SK-N-MC (cell line): ENCODE measurements at places on chromosomes 1 and 21.

DNA sequence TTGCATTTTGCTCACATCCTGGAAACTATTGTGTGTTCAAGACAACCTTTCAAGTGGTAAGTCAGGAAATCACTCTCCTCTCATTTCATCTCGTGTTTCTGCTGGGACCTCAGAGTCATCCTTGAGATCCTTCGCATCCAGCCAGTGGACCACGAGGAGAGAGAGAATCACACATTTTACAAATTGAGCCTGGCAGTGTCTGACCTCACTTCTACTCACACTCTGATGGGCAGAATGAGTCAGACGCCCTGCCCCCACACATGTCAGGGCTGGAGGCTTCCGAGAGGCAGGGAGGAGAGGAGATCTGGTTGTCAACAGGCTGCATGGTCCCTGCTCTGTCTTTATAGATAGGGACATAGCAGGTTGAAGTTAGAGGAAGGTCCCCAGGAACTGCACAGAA is 509.7 kb downstream of the AJAP1 start:
- DNase-seq = no peak

- DNase-seq = no peak
These were observed 35.4 kb upstream of the AGPAT3 start for GRCh38 chr21:43829575-43830119.

DNA sequence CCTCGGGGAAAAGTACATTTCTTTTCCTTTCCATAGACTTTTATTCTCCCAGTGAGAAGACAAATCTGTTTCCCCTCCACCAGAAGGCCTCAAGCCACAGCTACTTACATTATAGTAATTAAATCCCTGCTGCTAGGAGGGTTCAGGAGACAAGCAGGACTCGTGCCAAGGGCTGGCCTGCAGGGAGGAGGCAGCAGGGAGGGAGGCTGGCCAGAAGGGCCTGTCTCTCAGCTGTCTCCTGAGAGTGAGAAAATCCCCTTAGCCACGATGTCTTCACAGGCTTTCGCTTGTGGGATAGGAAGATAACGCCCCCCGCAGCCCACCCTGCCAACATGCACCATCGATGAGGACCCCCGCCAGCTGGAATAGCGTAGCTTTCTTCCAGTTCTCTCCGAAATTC is 14.0 kb downstream of the KCNN3 start:
- DNase-seq = no peak

GRCh38 chr1:39160703-39161102 is 43.8 kb upstream of the MACF1 start:
- DNase-seq = no peak

DNA sequence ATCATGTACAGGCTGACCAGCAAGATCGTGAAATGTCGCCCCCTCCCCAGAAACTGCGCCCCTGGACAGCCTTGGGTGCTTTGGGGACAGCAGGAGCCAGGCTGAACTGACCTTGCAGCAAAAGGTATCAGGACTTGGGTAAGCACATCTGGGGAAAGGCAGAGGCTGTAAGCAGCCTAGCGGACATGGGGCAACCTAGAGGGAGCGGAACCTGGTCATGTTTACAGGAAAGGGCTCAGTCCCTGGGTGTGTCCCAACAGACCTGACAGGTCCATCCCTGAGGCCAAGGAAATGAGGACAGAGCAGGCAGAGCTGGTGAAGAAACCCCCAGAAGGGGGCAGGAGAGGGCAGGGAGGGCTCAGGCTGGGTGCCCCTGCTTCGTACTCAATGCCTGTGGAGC is 3.1 kb upstream of the S100A8 start:
- no peak for DNase-seq

DNA sequence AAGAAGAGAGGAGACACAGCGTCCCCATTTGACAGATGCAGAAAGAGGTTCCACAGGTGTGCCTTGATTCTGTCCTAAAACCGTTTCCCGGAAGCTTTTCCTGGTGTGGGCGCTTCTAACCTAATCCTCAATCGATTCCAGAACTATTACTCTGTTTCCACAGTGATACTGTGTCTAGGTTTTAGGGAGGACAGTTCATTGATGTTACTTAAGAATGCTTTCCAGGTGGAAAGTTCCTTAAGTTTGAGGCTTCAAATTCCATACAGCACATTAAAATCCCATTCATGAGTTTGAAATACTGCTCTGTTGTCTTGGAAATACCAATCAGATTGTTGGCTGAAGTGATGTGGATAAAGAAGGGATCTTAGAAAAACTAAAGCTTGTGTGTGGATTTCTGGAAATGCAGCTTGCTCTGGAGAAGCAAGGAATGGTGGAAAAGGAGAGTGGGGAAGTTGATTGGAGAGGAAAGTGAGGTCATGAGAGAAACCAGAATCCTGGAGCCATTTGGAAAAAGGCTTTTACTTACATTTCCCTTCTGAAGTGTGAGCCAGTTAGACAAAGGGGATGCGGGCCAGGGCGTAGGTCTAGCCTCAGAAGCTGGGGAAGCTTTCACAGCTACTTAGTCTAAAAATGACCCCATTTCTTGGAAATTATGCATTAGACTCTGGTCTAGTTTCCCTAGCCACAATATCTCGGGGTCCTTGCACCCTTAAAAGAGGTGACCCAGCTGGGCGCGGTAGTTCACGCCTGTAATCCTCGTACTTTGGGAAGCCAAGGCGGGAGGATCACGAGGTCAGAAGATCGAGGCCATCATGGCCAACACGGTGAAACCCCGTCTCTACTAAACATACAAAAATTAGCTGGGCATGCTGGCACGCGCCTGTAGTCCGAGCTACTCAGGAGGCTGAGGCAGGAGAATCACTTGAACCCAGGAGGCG is 6.7 kb downstream of the ELF3 start:
- no peak for DNase-seq

DNA sequence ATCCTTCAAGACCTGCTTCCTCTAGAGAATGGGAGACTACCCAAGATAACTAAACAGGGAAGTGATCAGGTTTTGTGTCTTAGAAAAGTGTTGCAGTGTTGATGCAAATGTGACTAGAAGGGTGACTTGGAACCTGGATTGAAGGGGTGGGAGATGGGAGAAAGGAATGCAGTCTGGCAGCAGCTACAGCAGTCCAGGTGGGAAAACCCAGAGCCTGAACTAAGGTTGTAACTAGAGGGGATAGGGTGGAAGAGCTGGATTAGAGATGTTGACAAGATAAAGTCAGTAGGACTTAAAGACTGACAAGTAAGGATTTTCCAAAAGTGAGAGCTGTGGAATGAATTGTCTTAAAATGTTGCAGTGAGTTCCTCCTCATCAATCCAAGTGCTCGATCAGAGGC is 7.1 kb upstream of the SHISA4 start:
- DNase-seq = no peak

DNA sequence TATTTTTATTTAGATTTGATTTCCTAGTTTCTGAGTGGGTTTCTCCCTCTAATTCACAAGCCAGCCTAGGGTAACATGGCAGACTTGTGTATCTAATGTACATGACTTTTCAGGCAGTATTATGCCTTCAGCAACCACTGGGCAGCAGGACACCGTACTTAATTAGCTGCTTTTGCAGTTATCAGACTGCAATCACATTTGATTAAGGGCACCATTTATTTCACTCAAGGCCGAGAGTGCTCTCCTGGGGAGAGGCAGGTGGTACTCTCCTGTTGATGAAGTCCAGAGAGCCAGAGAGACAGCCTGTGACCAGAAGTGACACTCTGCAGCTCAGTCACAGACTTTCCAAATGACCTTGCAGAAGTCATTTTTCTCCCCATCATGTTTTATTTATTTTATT is 18.7 kb downstream of the CYYR1 start:
- DNase-seq = no peak

DNA sequence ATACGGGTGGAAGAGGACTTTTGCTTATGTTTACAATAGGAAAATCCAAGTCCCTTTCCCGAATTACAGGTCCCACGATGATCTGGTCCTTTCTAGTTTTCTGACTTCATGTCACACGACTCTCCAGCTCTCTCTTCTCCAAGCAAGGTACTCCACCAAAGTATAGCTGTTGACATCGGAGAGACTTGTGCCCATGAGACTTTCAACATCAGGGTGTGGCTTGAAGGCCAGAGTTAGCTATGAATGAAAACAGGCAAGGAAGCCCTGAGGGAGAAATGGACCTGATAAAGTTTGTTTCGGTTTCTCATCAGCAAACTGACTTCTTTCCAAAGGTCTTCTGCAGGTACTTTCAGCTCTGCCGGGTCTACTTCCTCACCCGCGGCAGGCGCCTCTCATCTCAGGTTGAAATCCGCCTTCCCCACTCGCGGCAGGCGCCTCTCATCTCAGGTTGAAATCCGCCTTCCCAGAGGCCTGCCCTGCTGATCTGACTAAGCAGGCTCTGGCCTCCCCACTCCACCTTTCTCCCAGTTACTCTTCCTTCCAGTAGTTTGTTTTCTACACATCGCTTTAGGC is 2.1 kb upstream of the PER3 start:
- no peak for DNase-seq

- DNase-seq = no peak
These were observed 37.7 kb downstream of the SH3GLB1 start for GRCh38 chr1:86741947-86742572.

DNA sequence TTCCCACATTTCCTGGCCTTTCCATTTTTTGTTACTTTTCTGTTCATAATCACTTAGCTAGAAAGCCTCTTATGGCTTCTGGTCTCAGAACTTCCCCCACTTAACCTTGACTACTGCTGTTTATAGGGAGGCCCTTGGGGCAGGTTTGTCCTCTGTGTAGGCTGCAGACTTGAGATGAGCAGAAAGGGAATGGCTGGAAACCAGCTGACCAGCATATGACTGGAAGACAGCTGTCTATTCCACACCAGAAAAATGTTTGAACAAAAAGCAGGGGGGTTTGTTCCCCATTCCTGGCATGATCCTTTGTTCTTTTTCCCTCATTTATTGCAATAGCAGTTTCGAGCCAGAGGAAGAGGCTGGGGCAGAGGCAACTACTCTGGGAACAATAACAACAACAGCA is 4.9 kb upstream of the SH3D21 start:
- no peak for DNase-seq

DNA sequence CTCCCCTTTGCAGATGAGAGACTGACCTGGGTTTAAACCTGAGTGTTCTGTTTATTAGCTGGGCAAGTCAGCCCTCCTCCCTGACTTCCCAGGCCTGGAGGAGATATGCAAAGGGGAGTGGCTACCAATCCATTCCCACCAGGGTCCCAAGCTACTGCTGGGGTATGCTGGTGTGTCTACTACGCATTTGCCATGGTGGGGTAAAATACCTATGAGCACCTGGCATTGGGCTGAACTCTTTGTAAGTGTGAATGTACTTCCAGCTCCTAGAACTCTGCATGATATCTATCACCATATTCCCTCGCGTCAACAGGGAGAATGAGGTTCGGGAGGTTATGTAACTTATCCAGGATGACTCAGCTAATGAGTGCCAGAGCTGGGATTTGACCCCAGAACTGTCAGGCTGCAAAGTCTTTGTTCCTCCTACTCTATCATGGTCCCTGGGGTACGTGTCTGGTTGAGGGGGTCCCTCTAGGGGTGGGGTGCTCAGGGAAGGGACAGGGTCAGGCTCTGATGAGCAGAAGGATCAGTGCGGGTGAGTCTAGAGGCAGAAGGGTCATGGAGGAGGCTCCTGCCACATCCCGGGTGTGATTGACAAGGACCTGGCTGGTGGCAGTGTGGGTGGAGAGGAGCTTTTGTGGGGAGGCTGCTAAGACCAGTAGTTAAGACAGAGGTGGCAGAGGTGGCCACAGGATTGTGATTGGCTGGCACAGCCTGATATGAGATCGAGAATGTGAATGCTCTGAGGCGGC is 16.7 kb downstream of the AMPD2 start:
- no peak for DNase-seq

- no peak for DNase-seq
These were observed 69.4 kb upstream of the MORC3 start for GRCh38 chr21:36250423-36251075.

DNA sequence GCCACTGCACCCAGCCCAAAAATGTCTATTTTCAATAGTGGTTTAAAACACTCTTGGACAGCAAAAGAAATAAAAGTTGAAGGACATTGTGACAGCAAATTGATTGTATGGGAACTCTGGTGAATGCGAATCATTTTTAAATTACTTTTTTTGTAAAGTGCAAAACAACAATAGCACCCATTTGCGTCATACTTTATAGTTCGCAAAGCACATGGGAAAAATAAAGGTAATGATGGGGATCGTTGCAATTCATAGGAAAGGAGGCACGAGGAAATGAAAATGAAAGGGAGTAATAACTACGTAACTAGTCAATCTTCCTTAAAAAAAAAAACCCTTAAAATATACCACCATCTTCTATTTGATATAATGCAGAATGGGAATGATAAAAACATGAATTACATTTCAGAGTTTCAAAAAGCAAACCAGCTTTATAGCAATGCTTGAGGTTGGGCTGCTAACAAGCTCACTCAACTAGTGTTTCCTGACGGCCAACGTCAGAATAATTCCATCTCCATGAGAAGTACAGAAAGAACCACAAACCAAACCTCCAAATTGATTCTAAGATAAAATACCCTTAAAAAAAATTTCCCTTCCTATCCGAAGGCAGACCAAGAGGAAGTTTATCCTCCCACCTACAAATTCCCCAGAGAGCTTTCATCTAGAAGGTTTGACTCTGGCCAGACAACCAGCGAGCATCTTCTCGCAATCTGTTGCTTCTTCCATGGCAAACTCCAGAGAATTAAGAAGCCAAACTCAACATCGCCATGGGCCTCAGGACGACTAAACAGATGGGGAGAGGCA is at the start of gene EDARADD:
EDARADD (plus strand) TSS at position 606 of the 801 bp plus-strand sequence; CDS start at position 765, 159 bp downstream.
- DNase-seq = no peak

GRCh38 chr1:165055581-165055980 is 300.9 kb downstream of the LMX1A start:
- no peak for DNase-seq

GRCh38 chr1:12513181-12513580 is 104.8 kb downstream of the DHRS3 start:
- DNase-seq = no peak

DNA sequence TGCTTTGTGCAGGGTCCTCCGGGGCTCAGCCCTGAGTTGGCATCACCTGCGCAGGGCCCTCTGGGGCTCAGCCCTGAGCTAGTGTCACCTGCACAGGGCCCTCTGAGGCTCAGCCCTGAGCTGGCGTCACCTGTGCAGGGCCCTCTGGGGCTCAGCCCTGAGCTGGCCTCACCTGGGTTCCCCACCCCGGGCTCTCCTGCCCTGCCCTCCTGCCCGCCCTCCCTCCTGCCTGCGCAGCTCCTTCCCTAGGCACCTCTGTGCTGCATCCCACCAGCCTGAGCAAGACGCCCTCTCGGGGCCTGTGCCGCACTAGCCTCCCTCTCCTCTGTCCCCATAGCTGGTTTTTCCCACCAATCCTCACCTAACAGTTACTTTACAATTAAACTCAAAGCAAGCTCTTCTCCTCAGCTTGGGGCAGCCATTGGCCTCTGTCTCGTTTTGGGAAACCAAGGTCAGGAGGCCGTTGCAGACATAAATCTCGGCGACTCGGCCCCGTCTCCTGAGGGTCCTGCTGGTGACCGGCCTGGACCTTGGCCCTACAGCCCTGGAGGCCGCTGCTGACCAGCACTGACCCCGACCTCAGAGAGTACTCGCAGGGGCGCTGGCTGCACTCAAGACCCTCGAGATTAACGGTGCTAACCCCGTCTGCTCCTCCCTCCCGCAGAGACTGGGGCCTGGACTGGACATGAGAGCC is 22.7 kb downstream of the COL6A1 start:
- no peak for DNase-seq

DNA sequence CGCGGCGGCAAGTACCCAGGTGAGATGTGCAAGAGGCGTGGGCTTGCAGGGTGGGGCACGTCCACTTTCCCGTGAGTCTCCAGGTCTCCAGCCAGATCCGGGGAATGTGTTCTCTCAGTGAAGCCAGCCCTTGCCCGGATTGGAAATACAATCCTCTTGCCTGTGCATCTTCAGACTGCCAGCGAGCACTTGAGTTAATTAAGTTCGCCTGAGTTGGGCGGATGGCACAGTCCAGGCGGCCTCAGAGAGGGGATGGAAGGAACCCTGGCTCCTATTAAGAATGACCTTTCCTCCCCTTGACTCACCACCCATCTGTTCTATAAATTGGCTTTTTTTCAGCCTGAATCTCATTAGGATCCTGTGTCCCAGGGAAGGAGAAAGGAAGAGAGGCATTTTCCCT is 33.3 kb upstream of the CNTN2 start:
- no peak for DNase-seq
